ENCODE measurements at places on chromosomes 3 and 15.

- DNase-seq = no peak
These were observed 85.6 kb downstream of the NEDD4 start for GRCh38 chr15:55907797-55908196.

DNA sequence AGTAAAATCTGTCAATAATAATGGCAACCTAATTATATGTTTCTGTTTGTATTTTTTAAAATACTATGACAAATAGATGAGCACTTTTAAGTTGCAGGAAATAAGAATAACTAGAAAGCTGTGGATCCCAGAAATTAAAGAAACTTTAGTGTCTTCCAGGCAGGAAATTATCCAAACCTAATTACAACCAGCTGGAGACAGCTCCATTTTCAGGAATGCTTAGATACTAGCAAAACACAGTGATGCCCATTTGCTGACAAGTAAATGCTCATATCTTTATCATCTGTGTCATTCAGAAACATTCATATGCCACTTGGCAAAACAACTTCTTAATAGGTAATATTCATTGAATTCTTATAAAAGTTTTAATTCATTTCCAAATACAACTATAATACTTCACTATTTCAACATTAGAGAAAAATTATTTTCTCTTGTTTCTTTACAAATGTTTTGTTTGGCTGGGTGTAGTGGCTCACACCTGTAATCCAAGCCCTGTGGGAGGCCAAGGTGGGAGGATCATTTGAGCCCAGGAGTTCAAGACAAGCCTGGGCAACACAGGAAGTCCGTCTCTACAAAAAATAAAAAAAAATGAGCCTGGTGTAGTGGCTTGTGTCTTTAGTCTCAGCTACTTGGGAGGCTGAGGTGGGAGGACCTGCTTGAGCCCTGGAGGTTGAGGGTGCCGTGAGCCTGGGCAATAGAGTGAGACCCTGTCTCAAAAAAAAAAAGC lies 169.1 kb upstream of the TSPAN3 start:
- no peak for DNase-seq

GRCh38 chr3:38253704-38254103 lies 11.9 kb upstream of the SLC22A13 start:
- DNase-seq = no peak

- DNase-seq = no peak
These were observed 109.3 kb downstream of the NEO1 start for GRCh38 chr15:73161546-73161945.

GRCh38 chr3:12040902-12041301 lies 36.7 kb downstream of the SYN2 start:
- DNase-seq = no peak

GRCh38 chr15:45399381-45400212 lies 21.3 kb upstream of the GATM start:
- peak; percentile 83 for DNase-seq

GRCh38 chr3:109278141-109278540 lies 38.2 kb downstream of the DPPA2 start:
- DNase-seq = no peak

DNA sequence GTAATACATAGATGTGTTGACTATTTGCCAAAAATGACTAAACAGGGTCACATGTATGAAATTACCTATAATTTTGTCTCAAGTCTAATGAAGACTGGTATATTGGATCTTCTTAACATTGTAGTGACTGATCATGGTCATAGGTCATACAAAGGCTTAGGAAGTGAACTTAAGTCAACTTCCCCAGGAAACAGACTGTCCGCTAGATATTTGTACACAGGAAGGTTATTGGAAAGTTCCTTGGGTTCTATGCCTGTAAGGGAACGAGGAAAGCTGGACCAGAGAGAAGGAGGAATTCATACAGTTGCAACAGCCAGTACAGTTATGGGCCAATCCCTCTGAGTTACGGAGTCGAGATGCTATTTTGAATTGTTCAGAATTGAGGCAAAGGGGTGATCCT lies 462.0 kb upstream of the THRB start:
- no peak for DNase-seq
